ENCODE measurements at places on chromosomes 3 and 15.

DNA sequence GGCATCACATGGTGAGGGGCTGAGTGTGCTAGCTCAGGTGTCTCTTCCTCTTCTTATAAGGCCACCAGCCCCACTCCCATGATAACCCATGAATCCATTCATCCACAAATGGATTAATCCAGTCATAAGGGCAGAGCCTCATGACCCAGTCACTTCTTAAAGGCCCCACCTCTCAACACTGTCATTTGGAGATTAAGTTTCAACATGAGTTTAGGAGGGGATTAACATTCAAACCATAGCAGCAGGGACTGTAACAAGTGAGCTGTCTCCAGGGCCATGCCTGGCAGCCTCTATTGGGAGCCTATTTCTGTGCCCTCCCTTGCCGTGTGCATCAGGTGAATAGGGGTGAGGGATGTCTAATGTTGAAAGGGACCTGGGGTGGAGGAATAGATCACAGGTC lies 77.5 kb downstream of the CHRD start:
- no peak for DNase-seq

DNA sequence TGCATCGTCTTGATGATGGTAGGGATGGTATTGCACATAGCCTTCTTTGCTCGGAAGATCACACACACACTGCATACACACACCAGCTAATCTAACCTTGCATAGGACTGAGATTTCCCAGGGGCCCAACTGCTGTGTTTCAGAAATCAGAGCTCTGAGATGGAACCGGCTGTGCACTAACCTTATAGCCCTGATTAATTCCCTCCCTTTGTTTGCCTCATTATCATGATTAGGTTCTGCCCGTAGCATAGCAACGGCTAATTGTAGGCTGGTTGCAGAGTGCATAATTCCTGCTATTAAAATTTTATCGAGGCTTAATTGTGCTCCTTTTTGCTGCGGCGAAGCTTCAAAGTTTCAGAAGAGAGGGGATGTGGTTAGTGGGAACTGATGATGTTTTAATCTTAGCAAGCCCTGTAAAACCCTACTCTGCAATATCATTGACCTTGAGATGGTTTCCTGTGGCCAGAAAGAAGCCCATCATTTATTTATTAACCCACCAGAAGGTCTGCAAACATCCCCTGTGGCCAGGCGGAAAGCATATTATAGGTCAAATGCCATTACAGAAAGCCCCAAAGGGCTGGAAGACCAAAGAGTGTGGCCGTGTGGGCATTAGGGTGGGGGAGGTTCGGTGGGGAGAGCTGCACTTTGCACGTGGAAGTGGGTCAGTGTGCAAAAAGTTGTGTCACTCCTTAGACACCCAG lies 56.2 kb upstream of the GLCE start:
- DNase-seq: no peak

DNA sequence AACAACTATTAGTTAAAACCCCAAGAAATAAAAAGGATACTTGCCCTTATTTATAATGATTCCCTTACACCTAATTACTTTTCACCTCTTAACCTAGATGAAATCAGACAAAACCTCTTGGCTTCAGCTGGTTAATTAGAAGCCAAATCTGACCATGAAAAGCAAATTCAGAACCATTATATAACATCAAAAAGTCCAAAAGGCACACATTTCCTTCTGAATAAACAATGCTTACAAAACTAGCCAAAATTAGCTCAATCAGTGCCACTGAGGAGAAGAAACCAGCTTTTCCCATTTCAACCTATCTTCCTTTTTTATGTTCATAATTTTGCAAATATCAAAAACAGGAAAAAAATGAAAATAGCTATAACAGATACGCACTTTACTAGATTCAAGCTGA lies 3.2 kb downstream of the EHHADH start:
- DNase-seq: no peak

DNA sequence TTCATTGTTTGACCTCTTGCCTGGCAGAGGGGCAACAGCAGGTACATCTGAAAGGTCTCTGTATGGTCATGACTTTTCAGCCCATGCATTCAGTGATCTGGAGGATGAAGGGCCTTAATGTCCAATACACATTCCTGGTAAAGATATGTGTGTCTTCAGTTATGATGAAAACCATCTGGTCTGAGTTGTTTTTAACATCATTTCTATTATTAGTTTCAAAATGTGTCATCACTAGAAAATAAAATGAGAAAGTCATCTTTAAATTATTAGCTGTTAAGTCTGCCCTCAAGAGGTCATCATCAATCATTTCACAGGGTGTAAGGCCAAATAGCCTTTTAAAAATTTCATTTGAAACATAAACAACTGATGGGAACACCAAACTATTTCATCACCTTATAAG lies 92.1 kb upstream of the PLSCR4 start:
- peak; percentile 70 for DNase-seq

DNA sequence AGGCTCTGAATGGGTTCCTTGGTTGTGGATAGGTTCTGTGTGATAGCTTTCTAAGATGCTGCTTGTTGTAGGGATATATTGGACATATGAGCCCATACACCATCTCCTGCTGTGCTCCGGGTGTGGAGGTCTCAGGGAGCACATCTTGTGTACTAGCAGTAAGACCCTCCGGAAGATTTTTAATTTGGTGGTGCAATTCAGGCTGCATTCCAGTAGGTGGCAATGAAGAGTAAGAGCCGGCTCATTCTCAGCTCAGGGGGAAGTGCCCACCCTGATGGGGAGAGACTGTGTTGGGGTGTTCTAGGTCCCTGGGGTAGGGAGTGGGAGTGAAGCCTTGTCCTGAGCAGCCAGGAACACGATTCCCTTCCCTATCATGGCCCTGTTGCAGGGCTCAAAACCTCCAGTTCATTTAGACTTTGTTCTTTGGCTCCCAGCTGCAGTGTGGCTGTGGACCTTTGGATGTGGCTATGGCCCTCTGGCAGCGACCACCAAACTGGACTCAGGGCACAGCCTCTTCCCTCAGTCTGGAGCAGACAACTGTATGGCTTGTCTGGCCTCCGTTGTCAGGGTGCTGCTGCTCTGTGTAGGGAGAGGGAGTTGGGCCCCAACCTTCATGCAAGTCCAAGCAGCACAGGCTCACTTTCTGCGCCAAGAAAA lies 104.7 kb downstream of the UNC13C start:
- peak; percentile 2 for DNase-seq

DNA sequence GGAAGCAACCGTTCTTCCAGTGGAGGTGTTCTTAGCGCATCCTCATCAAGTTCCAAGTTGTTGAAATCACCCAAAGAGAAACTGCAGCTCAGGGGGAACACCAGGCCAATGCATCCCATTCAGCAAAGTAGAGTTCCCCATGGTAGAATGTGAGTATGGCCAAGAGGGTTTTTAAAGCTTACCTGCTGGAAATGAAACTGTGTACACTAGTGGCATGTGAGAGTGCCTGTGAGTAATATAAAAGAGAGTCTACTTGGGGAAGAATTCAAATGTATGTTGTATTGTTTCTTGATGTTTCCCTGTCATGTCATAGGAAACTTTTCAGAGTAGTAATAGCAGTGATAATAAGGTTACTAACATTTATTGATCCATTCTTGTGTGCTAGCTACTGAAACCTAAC lies 43.3 kb downstream of the PSMD6 start:
- no peak for DNase-seq

GRCh38 chr15:96296264-96296663 lies 34.2 kb upstream of the NR2F2 start:
- peak; percentile 48 for DNase-seq

DNA sequence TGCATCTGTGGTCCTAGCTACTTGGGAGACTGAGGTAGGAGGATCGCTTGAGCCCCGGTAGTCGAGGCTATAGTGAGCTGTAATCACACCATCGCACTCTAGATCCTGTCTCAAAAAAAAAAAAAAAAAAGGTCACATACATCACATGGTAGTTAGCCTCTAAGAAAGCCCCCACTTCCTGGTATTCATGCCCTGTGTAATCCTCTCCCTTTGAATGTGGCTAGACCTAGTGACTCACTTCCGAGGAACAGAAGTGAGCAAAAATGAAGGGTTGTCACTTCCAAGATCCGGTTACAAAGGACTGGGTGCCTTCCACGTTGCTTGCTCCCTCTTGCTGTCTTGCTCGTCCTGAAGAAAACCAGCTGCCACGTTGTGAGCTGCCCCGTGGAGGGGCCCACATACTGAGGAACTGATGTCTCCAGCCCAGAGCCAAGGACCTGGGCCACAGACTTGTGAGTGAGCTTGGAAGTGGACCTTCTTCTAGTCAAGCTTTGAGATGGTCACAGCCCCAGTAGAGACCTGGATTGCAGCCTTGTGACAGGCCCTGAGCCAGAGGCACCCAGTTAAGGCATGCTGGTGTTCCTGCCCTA lies 12.6 kb upstream of the LCTL start:
- peak; percentile 77 for DNase-seq

DNA sequence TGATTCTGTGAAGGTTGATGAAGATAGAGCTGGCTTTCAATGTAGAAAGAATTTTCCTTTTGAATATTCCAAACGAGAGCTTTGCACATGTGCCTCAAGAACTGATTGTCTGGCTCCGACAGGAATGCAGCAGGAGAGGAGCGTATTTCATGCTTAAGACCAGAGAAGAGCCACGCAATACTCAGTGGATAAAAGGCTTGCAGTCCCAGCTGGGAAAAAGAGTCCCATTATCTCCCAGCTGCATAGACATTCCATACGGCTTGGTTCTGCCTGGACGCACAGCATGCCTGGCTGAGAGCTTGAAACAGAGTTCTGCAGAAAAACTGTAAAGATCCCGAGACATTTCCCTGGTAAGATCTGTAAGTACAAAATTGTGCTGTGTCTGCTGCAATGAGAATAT lies at the start of gene CNTN6:
Gene CNTN6, plus strand, starts transcription at position 254 of the 400 bp plus-strand sequence. CDS start 54,985 bp downstream, outside the sequence.
- peak; percentile 46 for DNase-seq

- DNase-seq: no peak
Observed at GRCh38 chr15:74983725-74984231, 11.6 kb upstream of the SCAMP5 start.

- no peak for DNase-seq
Observed at GRCh38 chr15:70269991-70270751, 172.5 kb upstream of the TLE3 start.

DNA sequence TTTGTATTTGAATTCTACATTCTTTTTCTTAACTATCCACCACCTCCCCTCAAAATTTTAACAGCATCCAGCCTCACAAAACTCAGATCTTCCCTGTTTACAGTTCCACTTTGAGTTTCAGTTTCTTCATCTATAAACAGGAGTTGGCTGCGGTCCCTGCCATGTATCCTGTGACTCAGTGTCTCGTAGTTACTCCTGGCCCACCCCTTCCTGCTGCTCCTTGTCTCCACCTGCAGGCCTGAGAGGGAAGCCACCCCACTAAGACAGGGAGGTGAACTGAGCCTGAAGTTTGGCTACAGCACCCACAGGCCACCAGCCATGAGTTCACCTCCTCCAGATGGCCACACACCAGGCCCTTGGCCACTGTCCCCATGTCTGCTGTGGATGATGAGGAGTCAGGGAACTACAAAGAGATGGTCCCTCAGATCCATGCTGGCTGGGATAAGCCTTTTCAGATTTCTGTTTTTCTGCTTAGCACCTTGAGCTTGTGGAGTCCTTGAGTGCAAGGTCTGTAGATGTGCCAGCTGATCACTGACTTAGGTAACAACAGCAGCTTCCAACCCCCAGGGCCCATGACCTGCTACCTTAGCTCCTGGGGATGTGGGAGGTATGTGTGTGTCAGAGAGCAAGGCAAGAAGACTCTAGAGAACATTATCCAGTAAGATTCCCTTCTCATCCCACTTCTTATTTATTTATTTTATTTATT lies 37.5 kb downstream of the CD86 start:
- DNase-seq: peak; percentile 5

DNA sequence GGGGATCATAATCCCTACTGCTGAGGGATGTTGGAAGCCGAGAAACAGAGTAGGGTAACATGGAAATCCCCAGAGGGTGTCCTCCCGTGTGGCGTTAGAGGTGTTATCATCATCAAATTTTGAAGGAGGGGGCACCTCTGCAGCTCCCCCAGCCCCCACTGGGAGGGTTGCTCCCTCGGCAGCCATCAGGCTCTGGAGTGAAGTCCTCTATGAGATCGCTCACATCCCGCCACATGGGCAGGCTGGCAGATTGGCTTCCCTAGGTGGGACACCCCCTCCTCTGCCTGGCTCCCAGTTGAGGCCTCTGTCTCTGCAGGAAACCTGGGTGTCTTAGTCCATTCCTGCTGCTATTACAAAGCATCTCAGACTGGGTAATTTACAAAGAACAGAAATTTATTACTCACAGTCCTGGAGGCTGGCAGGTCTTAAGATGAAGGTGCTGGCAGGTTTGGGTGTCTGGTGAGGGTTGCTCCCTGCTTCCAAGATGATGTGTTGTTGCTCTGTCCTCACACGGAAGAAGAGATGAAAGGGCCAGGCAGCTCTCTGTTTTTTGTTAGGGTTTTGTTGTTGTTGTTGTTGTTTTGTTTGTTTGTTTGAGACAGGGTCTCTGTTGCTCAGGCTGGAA lies 120.5 kb downstream of the NUP210 start:
- DNase-seq: no peak

DNA sequence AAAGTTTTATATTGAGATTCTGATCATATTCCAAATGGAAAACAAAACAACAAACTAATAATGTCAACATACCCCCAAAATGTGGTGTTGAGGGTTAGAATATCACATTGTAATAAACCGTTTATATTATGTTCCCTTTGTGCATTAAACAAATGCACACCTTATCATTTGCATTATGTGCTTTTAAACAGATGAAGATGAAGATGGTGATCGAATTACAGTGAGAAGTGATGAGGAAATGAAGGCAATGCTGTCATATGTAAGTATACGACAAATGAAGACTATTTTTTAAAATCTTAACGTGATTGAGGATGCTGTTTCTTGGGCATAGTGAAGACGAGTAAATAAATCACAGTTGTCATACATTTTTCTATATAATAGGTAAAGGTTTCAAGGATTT lies 20.6 kb downstream of the MAP2K5 start:
- DNase-seq: no peak

DNA sequence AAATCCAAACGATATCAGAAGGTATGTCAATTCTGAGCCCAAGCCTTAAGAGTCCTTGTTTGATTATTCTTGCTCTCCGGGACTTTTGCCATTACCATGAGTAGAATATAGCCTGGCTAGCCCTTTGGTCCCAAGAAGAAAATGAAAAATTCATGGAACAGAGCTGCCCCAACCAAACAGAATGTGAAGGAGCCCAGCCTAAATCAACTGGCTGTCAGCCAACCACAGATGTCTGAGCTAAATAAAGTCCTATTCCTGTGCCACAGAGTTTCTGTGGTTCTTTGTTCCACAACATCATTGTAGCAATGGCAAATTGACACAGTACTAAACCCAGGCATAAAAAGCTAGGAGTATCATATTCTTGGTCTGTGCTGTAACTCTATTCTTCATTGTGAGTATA lies 185.2 kb downstream of the CPNE4 start:
- no peak for DNase-seq

GRCh38 chr15:57731530-57732103 lies 25.1 kb downstream of the POLR2M start:
- DNase-seq: no peak

GRCh38 chr15:82710208-82710555 lies 507 bp upstream of the AP3B2 start:
- no peak for DNase-seq

DNA sequence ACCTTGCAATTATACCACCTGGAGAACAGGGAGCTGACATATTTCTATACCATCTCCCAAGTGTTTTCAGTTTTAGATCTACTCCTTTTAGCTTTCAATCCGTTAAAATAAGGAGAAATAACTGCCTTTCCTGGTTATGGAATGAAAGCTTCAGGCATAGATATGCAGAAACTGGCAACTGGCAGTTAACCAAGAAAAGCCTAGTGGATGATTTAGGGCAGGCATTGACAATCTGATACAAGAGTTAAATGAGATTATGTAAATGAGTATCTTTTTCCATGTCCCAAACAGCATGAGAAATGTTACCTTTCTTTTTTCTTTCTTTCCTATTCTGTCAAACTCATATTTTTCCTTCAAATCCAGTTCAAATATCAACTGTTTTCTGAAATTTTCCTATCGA lies 689.1 kb upstream of the DPPA4 start:
- peak; percentile 4 for DNase-seq
